Chondrocyte (in vitro differentiated cells): ENCODE measurements at places on chromosomes 16 and 17. TPM values are rescaled to one million over a fixed set of nuclear protein-coding genes. Genes with fewer than 3 reads are reported as not detected.
A peak's percentile ranks its signal among the peaks of the same experiment; 100 is the strongest.

GRCh38 chr17:66582373-66583111 is 252.4 kb upstream of the CACNG5 start:
- no peak for DNase-seq

GRCh38 chr17:41602524-41602923 is 10.0 kb downstream of the KRT16 start:
- DNase-seq: no peak

GRCh38 chr16:49277766-49278566 is 3.7 kb downstream of the CBLN1 start:
- no peak for DNase-seq

DNA sequence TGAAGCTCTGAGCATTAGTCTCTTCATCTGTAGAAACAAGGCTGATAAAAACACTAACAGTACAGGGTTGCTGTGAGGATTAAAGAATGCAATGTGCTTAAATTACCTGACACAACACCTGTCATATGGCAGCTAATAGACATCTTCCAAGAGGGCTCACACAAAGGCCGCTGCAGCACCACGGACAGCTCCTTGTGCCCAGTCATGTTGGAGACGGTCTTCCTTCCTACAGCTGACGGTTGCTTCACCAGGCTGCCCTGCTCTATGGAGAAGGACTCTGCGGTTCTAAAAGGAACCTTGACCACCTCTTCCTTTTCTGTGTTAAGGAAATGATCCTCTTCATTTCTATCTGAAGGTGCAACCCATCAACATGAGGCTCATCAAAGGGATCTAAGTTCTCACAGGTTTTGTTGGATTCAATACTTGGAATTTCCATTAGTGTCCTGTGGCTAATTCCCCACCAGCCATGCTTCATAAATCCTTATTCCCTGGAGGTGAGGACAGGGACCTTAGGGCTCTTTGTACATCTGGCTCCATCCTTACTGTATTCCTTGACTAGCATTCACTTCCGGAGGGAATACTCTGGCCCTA is 138.9 kb upstream of the CES5A start:
- no peak for DNase-seq

- DNase-seq: no peak
Measured at GRCh38 chr17:72682605-72683004, 409.9 kb downstream of the SLC39A11 start.

DNA sequence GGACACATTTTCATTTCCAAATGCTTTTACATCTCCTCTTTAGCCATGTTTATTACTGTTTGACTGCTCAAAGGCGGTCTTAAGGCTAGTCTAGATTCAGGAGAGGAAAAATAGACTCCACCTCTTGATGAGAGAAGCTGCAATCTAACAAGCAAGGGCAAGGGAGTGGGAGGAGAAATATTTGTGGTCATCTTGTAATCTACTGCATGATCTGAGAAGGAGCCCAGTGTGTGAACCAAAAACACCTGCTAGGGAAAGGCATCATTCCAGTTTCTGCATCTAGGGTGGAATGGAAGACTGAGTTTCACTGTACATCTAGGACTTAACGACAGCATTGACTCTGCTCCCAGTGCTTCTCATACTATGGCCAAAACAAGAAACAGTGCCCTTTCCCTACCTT is 232.2 kb upstream of the HS3ST3A1 start:
- no peak for DNase-seq

GRCh38 chr16:83044589-83044988 is 417.8 kb downstream of the CDH13 start:
- DNase-seq: no peak

GRCh38 chr17:74943808-74944522 is 8.3 kb downstream of the OTOP3 start:
- no peak for DNase-seq

DNA sequence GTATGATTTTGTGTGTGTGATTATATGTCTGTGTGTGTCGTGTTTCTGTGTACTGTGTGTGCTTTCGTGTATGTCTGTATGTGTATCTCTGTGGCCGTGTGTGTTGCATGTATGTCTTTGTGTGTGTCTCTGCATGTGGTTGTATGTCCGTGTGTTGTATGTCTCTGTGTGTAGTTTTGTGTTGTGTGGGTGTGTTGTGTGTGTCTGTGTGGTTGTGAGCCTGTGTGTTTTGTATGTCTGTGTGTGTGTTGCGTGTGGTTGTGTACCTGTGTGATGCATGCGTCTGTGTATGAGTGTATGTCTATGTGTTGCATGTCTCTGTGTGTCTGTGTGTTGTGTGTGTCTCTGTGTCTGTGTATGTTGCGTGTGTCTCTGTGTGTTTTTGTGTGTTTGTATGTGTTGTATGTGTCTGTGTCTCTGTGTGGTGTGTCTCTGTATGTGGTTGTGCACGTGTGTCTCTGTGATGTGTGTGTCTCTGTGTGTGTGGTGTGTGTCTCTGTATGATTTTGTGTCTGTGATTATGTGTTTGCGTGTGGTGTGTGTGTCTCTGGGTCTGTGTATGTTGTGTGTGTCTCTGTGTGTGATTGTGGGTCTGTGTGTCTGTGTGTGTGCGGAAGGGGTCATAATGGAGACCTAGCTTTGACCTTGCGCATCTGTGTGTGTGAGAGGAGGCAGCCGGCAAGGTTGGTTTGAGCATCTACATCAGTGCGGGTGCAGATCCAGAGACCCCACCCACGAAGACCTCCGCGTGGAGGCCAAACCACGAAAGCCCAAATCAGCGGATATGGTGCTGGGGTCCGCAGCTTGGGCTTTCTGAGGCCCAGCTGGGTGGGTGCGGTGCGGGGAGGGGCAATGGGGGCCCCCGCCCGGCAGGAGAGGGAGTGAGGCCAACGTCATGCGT is 212.6 kb upstream of the GSE1 start:
- no peak for DNase-seq

- DNase-seq: no peak
Measured at GRCh38 chr16:22353191-22353919, 21.1 kb downstream of the CDR2 start.

GRCh38 chr17:13363771-13364170 is 238.0 kb downstream of the HS3ST3A1 start:
- no peak for DNase-seq

GRCh38 chr16:78292844-78293380 is 193.5 kb downstream of the WWOX start:
- no peak for DNase-seq

- DNase-seq: no peak
Measured at GRCh38 chr17:77395501-77396048, 254.8 kb downstream of the SEC14L1 start.

DNA sequence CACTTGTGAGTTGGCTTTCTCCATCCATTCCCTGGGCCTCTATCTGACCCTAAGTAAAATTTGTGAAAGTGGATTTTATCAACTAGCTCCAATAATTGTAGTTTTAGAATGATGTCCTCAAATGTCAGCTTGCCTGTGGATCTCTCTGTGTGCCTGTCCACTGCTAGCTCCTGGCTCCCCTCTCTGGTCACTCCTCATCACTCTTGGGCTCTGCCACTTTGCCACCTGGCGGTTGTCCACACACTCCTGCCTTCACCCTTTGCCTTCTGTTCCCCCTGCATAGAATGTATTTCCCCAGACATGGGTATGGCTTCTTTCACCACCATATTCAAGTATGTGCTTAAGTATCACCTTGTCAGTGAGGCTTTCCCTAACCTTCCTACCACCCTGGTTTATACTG is 19.8 kb downstream of the ANKFN1 start:
- peak; percentile 47 for DNase-seq

GRCh38 chr16:14455573-14455972 is 174.5 kb downstream of the PARN start:
- no peak for DNase-seq

DNA sequence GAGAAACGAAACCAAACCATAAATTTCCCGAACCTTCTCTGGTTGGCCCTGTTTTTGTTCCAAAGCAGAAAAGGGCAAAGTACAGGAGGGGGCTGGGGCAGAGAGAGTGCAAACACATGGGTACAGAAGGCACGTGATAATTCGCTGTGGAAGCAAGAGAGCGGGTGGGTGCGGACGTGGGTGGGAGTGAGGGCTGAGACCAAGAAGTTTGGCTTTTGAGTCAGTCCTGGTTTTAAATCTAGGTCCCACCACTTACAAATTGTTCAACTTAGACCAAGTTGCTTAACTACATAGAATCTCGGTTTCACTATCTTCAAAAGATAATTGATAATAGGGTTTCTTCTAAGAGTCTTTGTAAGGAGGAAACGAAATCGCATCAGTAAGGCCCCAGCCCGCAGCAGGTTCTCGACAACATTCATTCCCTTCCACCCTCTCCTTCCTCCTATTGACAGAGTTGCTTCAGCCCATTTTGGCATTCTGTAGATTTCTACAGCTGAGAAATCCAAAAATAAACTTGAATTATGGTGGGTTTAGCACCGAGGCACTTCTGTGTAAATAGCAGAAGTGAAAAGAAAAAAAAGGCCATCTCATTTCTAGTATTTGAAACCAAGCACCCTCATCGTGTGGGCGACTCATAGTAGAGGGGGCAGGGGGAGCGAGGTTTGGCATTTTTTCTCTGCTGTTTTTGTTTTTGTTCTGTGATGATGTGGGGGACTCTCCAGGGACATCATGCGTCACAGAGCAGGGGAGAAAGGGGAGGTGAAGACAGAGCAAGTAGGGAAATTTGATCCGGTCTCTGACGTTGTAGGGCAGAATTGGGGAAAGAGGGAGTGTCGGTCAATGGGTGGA is 33.6 kb upstream of the CCR7 start:
- DNase-seq: no peak

DNA sequence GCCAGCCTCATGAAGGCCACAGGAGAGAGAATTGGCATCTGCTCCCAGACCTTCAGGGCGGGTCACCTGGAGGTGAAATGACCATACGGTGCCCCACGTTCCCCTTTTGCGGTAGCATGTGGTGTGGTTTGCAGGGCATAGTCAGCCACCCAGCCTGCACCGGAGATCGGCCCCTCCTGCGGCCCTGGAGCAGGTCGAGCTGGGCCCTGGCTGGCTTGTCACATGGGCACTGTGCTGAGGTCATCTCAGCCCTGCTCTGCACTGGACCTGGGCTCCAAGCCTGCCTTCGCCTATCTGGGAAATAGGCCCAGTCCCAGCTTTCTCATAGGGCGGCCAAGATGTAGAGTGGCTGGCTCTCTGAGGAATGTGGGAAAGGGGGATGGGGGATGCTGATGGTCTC is 16.2 kb downstream of the GSE1 start:
- DNase-seq: no peak

DNA sequence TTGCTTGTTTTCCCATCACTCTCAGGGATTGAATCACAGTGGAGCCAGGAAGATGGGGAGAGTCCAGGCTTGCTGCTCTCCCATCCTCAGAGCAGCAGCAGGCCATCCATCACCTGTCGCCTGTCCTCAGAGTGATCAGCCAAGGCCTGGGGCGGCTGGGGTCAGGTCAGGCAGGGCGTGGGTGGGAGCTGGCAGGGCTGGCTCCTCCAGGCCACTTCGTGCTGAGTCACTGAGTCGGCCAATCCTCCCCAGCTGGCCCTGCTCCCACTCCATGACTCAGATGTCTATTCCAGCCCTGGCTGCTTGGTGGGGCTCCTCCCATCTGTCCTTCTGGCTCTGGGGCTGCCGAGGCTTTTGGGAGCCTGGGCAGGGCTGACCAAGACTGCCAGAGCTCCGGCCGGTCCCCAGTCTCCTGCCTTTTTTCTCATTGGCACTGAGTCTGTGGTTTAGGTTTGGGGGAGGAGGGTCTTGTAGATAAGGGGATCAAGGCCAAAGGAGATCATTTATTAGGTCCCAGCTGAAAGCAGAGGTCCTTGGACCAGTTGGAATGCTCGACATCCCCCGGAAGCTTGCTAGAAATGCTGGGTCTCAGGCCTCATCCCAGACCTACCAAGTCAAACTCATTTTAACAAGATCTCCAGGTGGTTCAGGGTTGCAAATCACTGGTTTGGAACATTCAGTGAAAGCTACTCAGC is 72.7 kb downstream of the ABCC1 start:
- DNase-seq: peak; percentile 97

GRCh38 chr16:63975669-63976068 is 1146.2 kb downstream of the CDH11 start:
- DNase-seq: no peak

DNA sequence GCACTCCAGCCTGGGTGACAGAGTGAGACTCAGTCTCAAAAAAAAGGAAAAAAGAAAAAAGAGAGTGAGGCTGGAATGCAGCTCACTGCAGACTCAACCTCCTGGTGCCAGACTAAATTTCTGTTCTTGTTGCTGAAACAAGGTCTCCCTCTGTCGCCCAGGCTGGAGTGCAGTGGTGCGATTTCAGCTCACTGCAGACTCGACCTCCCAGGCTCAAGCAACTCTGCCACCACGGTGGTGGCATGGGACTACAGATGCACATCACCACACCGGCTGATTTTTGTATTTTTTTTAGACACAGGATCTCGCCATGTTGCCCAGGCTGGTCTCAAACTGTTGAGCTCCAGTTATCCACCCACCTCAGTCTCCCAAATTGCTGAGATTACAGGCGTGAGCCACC is 34.6 kb downstream of the TRIM25 start:
- DNase-seq: no peak

GRCh38 chr17:37802712-37803416 is 58.0 kb upstream of the HNF1B start:
- DNase-seq: no peak

- no peak for DNase-seq
Measured at GRCh38 chr17:57480438-57481196, 224.3 kb downstream of the MSI2 start.

- DNase-seq: no peak
Measured at GRCh38 chr16:25941800-25942499, 250.2 kb downstream of the HS3ST4 start.

DNA sequence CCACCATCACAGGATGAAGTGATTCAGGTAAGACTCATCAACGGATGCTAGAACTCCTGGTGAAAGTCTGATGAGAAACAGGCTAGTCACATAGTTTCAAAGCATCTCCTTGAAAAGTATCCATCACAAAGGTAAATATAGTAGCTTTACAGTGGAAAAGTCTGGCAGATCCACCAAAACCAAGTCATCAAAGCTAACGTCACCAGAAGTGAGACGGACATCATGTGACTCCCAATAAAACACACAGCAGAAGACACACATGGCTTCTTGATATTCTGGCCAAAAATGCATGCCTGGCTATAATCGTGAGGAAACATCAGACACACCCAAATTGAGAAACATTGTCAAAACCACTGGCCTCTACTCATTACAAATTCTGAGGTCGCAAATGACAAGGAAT is 17.9 kb upstream of the TRPV3 start:
- DNase-seq: no peak

CLDN6 gene
- 0.27 to 0.69 TPM in 2 of 3 replicates, not detected in the other for total RNA-seq

EME2 gene
- 16.9 to 28.4 TPM (median 19.7 TPM) in 3 replicates for total RNA-seq

KRT12 gene
- not detected in 3 replicates for total RNA-seq

CALCOCO2 gene
- 72.4 to 97.9 TPM (median 76.5 TPM) in 3 replicates for total RNA-seq

EPN3 gene
- not detected in 3 replicates for total RNA-seq

CDH8 gene
- 2.8 to 6.2 TPM (median 5.7 TPM) in 3 replicates for total RNA-seq

ICAM2 gene
- total RNA-seq: not detected in 3 replicates

RDM1 gene
- 0.35 TPM in 1 of 3 replicates, not detected in the others for total RNA-seq

PRSS53 gene
- 3.3 to 7.0 TPM (median 5.9 TPM) in 3 replicates for total RNA-seq

SPEM2 gene
- total RNA-seq: not detected in 3 replicates

ADAD2 gene
- total RNA-seq: not detected in 3 replicates

G6PC1 gene
- total RNA-seq: not detected in 3 replicates

DHRS7C gene
- total RNA-seq: 0.62 to 1.8 TPM in 2 of 3 replicates, not detected in the other

KRTAP2-3 gene
- total RNA-seq: not detected in 3 replicates

EEF2K gene
- 32.6 to 37.5 TPM (median 34.3 TPM) in 3 replicates for total RNA-seq
